ENCODE measurements at places on chromosomes 11 and 22. TPM values are rescaled to one million over a fixed set of nuclear protein-coding genes. Genes with fewer than 3 reads are reported as not detected.

Gene PIWIL4
- total RNA-seq, result 1.1 TPM

Gene TRIM44
- total RNA-seq, result 40.9 TPM

GRCh38 chr11:118842369-118842768, 41.3 kb upstream of the CXCR5 start:
- no peak for DNase-seq

Gene DDTL
- not detected for total RNA-seq

DNA sequence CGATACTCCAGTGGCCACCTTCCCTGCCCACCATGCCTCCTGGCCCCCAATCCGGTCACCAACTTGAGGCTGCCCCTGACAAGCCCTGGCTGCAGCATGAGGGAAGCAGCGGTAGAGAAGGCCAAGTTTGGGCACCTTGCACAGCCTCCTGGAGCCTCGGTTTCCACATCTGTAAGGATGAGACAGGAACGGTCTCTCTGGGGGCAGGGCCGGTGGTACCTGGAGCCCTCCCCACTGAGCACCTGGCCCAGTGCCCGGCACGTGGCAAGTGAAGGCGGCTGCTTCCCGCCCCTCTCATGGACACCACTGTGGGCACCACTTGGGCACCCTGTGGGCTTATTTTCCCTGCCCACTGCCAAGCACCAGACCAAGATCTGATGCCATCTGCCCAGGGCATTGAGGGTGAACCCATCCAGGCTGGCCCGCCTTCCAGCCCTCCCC, 77.8 kb downstream of the CDKN1C start:
- DNase-seq, result no peak
